ENCODE measurements at places on chromosomes 3 and 15.

DNA sequence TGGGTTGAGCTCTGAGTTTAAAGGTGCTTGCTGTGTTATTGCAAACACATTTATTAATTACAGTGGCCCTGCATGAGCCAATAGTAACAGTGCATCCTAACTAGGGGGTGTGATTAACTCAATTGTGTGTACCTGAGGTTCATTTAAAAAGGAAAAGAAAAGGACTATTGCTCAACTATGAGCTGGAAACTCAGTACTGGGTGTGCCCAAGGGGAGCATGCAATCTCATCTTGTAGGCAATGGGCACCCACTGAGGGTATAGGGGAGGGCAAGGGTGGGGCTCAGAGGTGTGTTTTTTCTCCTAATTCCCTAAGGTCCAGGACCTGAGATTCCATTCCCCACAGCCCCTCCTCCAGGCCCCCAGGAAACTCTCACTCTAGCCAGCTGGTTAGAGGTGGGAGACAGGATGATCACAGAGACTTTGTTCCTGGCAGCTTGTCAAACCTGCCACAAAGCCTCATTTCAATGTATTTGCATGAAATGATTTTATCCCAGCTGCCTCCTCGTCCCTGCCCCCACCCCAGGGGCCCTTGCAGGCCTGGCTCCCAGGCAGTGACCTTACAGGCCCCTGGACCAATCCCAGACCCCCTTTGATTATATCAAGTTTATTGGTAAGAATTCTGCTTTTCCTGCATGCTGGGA is 220.7 kb downstream of the TBC1D2B start:
- DNase-seq: no peak

DNA sequence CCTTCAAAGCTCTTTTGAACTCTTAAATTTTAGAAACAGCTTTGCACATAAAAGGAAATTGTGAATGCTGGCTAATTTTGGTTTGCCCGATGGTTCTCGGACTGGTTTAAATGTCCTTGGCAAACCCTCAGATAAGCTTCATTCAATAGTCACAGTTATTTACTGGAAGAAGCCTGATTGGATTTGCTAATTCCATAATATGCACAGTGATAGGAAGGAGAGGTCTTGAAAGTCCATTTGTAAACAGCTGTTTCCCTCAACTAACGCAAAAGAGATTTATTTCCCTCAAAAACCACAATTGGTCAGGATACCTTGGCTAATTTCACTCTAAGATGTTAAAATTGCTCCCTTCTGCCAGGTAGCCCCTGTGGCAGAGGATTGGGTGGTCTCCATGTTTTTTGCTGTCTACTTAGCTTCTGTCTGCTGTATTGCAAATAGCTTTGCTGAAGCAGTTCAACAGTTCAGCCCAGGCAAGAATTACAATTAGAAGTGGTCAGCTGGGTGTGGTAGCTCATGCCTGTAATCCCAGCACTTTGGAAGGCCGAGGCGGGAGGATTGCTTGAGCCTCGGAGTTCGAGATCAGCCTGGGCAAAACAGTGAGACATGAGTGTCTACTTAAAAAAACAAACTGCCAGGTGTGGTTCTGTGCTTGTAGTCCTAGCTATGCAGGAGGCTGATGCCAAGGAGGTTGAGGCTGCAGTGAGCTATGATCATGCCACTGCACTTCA is 30.6 kb upstream of the PROK2 start:
- DNase-seq: no peak

DNA sequence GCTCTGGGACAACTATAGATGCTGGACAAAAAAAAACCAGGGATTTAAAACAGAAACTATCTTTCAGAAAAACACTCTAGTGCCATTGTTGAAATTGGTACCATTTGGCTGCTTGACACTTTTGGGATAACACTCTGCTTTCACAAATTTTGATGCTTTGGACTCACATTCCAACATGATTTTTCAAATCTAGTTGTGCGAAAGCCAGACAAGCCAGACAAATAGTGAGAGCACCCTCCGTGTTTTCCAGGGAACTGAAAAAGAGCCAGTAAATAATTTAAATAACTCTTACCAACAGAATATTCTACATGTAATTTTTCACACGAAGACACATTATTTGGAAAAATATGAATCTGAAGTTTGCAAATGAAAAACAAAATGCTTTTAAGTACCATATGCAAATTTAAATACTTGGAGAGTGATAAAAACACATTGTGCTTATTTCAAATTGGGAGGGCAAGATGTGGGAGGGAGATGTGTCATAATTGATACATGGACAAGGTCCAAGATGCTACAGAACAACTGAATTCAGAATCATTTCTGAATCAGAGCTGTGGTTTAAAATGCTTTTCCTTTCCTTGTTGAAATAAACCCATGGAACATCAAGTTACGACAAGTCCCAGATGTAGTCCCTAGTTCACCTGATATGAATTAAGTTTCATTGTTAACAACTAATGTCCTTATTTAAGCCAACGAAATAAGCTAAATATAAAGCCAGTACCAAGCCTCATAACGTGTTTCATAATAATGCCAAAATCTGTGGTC is 144.2 kb upstream of the SOX2 start:
- no peak for DNase-seq

DNA sequence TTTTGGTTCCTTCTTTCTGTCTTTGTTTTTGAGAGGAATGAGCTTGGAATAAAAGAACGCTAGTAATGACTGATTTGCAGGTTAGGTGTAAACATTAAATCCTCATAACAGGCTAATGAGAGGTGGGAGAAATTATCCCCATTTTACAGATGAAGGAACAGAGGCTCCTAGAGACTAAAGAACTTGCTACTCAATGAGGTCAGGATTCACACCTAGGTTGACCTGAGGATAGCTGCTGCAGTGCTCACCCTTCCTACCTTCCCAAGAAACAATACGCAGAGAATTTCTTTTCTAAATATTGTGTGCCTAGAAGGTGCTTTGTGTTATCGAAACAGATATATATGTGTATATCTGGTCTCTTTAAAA is 106.3 kb downstream of the IGF1R start:
- DNase-seq: no peak

- no peak for DNase-seq
These were observed 20.4 kb upstream of the PLXND1 start for GRCh38 chr3:129626744-129627349.

DNA sequence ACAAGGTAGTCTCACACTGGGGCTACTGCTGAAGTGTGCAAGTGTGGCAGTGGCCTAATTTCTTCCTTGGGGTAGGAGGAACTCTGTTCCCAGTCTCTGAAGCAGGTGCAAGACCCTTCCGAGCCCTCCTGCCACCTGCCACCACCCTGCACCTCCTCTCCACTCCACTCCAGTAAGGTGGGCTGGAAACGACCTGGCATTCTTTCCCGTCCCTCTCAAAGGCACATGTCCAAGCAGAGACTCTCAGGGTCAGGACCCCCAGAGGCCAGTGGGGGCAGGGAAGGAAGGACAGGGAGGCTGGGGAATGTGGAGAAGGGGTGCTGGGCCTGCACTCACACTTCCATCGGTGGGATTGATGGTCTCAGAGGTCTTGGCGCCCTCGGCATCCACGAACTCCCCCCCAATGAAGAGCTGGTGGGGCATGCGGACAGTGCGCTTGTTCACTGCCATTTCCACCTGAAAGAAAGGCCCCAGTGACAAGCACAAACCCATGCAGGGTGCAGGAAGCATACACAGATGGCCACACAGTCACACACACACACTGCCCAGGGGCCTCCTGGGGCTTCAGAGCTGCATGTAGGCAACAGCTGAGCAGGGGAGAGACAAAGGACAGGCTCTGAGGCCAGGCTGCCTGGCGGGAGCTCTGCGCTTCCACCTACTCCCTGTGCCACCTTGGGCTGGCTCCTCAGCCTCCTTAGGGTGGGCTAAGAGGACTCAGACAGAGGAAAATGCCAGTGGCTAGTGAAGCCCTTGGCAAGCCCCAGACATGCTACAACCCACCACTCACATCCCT is 43.8 kb downstream of the ALDH1L1 start:
- no peak for DNase-seq

GRCh38 chr3:15610082-15610759 is 8.7 kb downstream of the BTD start:
- DNase-seq: no peak

DNA sequence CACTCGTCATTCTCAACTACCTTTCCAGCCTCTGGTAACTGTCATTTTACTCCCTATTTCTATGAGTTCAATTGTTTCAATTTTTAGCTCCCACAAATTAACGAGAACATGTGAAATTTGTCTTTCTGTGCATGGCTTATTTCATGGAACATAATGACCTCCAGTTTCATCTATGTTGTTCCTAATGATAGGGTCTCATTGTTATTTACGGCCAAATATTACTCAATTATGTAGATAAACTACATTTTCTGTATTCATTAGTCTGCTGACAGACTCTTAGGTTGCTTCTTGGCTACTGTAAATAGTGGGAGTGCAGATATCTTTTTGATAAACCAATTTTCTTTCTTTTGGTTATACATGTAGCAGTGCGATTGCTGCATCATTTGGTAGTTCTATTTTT is 374.9 kb upstream of the ROBO1 start:
- no peak for DNase-seq

DNA sequence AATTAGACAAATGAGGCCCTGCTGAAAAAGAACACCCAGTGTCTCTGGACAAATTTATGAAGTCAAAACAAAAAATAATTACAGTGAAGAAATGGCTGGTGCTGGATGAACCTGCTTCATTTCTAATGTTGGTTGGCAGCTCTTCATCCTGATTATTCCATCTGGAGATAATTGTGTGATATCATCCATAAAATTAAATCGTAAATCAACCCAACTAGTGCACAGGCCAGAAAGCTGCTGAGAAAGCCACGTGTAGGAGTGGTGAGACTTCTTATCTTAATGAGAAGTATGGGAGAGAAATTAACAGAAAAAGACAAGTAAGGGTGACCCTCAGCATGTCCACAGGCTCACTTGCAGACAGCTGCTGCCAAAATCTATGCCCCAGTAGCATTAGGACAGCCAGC is 465.2 kb upstream of the TGFBR2 start:
- DNase-seq: no peak

- no peak for DNase-seq
These were observed 26.9 kb upstream of the THRB start for GRCh38 chr3:24521420-24522145.

DNA sequence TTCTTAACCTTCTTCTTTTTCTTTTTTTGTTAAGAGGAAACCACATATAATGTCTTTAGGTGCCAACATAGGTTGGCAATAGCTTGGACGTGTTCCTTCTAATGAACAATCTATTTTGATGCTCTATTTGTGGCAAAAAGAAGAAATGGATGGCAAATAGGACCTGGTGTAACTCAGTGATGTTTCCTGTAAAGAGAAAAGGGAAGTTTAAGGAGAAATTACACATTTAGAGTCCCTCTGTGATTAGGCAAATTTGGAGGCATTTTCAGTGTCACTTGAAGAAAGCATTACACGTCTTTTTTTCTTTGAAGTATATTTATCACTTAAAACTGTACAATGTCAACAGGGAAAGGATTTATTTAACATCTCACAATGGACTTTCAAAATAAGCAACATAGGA is 327.1 kb downstream of the ZIC1 start:
- no peak for DNase-seq

- no peak for DNase-seq
These were observed 58.0 kb downstream of the FRMD5 start for GRCh38 chr15:44136991-44137477.

GRCh38 chr3:194137506-194138474 is 1.8 kb downstream of the HES1 start:
- DNase-seq: no peak

- DNase-seq: peak; percentile 2
These were observed at the start of gene CSPG4 for GRCh38 chr15:75712668-75713337. Gene CSPG4 (minus strand): TSS chr15:75712848. CDS start chr15:75712755, 93 bp downstream.

GRCh38 chr3:14275962-14276909 is 97.6 kb downstream of the LSM3 start:
- no peak for DNase-seq

DNA sequence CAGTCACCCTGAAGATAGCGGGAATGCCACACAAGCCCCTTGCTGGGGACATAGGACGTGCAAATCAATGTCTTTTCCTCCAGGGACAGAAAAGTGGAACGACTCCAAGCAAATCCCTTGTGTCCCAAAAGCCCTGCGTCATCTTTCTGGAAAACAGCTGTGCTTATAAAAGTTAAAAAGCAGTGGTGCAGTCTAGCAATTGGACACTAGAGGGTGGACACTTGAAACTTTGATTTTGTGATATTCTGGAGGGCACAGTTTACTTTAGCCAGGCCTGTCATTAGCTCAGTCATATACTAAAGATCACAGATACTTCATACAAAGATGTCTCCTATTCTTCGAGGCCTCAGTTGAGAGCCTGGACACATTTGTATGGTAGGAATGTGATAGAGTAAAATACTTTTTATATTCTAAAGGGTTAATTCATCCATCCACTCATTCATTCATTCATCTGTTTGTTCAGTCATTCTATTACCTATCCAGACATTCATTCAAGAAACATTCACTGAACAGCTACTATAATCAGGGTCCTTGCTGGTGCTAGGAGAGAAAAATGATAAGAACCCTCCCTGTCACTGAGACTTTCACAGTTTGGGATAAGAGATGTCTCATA is 63.8 kb upstream of the ANKRD34C start:
- no peak for DNase-seq

- no peak for DNase-seq
These were observed 12.1 kb downstream of the ZIC4 start for GRCh38 chr3:147393943-147394883.

DNA sequence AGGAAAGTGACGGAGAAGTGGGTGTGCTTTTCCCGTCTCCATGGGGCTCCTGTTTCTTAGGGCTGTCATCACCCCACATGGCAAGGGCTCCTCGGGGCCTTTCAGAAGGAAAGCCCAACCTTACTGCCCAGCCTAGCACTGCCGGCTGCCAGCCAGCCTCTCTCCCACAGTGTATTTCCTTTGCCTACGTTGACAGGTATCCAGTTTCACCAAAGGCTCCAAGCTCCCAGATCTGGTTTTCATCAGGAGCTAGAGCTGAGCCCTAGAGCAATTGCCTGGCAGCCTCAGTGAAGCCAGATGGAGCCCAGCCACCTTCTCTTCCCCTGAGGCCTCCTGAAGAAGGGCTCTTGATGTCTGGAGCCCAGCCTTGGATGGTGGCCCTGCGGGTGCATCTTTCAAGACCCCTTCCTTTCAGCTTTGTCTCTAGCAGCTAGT is 20.2 kb downstream of the CRABP1 start:
- DNase-seq: no peak

DNA sequence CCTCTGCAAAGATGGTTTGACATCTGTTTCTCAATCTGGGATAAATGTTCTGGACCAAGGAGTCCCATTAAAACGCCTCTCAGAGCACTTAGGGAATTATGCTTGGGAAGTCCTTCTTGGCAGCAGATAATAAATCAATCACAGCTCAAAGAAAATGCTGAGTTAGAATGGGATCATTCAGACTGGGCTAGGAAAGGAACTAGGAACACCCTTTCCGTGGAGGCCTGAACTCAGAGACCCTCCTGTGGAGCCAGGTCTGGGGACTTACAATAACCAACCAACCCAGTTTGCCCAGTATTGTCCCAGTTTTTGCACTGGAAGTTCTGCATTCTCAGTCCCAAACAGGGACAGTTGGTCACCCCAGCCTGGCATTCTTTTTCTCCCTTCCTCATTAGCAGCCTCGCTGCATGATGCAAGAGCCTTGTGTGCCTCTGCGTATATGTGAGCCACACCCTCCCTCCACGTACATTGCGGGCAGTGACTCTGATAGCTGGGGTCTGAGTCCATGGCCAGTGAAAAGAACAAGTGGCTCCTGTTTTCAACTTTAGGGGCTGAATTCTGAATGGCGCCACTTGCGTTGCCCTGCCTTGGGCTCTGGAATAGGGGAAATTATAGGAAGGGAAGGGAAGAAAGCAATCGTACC is 88.7 kb downstream of the SEMA5B start:
- DNase-seq: no peak

- no peak for DNase-seq
These were observed 160.1 kb upstream of the ATP10A start for GRCh38 chr15:26023231-26023630.

GRCh38 chr3:115469649-115470048 is 153.7 kb upstream of the GAP43 start:
- DNase-seq: no peak

- DNase-seq: no peak
These were observed 22.4 kb upstream of the SMAD6 start for GRCh38 chr15:66679657-66680108.

All from NCI-H2227 treated with DMSO at 0.1 percent for 48 hours (cell line).